Effector memory CD8-positive, alpha-beta T cell (primary cell): ENCODE measurements at places on chromosomes 2 and 18.

GRCh38 chr18:3906116-3906750 is 456.3 kb downstream of the TGIF1 start:
- no peak for DNase-seq

- DNase-seq = no peak
Observed at GRCh38 chr2:50820176-50820575, 211.8 kb downstream of the NRXN1 start.

- DNase-seq = no peak
Observed at GRCh38 chr2:222833410-222833809, 27.4 kb upstream of the ACSL3 start.

DNA sequence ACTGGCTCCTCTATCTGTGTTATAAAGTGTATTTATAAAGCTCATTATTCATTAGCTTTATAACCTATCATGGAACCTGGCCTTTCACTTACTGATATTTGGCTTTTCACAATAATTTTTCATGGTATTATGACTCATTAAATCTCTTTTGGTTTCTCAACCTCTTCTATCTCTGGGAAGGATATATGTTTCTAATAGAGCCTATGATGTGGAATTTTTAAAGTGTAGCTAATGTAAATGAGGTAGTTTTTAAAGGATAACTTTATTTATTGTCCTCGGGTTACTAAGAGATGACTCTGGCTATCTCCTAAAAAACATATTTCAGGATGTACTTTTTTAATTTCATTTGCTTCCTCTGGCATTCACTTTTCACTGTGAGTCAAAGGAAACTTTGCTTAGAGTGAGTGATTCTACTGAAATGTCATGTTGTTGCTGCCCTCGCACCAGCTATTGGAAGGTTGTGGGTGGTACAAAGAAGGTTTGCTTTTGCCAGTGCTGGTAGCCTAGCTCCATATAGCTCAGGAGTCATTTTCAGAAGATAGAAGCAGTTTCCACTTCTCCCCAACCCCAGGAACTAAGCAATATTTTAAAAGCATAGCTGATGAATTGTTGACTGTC is 85.2 kb upstream of the RPE start:
- no peak for DNase-seq

GRCh38 chr2:6353669-6354068 is 512.0 kb downstream of the CMPK2 start:
- DNase-seq = no peak

DNA sequence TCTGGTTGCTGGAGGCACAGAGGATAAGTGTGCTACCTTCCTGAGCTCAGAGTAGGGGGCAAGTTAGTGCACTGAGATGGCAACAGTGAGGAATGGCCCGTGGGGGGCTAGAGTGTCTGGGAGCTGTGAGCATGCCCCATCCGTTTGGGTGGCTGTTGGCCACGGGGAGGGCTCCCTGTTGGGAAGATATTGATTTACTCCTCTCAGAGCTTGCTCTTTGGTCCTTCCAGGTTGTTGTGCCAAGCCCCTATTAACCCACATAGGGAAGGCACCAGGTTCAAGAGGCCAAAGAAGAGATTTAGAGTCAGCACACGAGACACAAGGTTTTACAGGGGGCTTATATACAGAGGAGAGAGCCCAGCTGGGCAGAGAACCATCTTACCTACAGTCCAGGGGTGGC is 318.8 kb downstream of the TSN start:
- DNase-seq = no peak

DNA sequence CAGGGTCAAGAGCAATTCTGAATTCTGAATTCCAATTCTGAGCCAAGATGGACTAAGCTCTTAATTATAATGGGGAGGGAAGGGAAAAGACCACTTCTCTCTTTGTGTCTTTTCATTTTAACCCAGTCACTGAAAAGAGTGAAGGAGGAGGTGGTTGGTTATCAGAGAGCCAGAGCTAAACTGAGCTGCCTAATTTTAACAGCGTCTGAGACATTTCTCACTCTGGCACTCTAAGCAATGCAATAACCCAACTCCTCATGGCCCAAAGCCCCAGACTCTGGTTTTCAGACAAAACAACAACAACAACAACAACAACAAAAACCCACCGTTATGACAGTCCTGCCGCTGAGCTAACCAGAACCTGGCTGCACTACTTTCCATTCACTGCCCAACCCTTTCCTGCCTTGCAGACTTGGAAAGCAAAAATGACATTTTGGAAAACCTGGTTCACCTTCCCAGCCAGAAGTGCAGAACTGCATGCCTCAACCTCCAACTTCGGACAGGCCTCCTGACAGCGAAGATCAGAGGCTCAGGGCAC is 1.0 kb downstream of the CHST10 start:
- DNase-seq = no peak

DNA sequence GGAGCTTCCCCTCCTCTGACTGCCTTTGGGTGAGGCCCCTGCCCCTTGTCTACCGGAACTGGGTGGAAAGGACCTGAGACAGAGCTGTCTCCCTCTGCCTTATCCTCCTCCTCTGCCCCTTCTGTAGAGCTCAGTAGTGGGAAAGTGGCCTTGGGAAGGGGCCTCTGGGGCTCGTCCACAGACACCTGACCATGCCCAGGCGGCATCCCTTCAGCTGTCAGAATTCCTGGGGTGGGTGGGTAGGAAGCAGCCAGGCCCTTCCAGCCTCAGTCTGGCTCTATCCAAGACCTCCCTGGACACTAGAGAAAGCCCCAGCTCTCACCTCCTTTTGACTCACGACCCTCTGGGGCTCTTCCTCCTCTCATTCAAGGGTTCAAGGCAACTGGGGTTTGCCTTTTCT is 35.6 kb downstream of the B3GNT2 start:
- DNase-seq = no peak

DNA sequence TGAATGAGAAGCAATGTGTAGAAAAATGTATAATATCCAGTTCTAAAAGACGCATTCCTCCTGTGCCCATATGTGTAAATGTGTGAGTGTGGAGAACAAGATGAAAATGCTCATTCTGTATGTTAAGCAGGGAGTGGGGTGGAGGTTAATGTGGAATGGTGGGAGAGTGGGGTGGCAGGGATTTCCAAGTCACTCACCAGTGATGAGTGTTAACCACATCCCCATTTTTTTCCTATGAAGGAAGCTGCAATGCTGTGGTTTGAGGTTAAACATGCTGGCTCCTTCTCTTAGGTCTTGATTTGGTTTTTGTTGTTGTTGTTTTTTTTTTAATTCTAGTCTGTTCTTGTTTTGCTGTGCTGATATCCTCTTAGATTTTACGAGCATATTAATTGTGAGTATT is 169.4 kb downstream of the NEDD4L start:
- no peak for DNase-seq

- DNase-seq = no peak
Observed at GRCh38 chr2:30964334-30965005, 157.2 kb upstream of the CAPN13 start.

DNA sequence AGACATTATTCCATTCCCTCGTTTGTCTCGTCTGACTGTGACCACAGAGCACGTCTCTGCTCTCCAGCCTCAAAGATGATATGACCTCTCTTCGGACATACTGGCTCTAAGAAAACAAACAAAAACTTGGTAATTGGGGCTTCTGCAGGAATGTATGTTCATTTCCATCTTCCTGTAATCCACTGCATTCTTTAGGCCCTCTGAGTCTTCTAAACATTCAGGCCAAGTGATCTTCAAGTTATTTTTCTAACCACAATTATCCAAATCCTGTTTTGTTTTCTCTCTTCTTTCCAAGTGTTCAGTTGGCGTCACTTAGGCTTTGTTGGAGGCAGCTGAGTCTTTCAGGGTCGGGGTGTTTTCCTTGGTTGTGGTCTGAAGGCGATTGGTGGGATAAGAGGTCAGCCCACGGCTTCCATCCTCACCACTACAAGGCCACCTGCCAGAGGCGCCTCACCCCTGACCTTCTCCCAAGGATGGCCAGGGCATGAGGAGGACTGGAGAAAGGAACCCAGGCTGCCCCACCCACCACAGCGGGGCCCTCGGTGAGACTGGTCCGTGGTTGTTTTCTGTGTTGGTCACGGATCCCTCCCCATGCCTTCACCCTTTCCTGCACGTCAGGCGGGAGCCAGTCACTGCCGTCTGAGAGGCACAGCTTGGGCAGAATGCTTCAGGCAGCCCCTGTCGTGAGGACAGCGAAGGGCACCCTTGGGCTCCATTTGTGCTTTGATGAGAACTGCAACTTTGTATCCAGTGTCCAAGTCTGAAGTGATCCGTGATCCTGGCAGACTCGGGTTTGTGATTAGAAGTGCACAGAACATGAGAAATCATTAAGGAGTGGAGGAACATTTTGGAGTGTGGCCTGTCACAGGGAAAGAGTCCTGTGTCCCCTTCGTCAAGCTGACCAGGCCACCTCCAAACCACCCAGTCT is 88.6 kb upstream of the FHL2 start:
- no peak for DNase-seq

DNA sequence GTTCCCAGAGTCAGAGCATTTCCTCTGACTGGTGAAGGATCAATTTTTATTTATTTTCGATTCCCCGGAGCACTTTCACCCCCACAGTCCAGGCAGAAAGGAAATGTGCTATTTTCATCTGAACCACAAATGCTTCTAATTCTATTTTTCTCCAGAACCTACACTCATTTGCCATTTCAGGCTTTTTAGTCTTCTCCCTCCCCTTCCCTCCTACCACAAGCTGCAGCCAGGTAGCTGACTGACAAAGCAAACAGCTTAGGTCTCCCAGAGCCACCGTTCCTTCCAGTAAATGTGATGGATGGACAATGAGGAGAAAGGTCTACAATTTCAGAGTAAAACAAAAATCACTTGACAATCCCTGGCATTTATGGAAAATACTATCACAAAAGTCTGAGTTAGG is 76.9 kb downstream of the KLF7 start:
- no peak for DNase-seq

GRCh38 chr2:120667981-120668380 is 67.7 kb upstream of the GLI2 start:
- no peak for DNase-seq

DNA sequence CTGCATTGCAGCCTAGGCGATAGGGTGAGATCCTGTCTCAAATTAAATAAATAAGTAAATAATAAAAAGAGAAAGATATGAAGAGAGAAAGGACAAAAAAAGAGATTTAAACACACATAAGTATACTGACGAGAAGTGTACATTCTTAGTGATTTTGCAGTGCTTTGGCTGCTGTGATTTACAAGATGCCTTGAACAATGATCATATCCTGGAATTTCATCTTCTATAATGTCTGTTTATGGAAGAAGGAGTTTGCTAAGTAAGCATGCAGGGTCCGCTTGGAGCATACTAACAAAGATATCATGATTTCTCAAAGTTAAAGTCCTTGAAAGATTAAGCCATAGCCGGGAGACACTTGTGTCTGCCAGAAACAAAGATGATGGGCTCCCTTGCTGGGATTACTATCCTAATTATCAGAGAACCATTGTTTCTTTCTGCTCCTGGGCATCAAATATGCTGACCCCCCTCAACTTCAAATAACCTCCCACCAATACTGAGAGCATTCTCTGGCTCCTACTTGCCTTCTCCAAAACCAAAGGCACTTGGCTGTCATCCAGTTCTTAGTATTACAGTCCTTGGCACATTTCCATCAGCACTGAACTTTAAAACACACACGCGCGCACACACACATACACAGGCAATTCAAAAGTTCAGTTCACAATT is 47.5 kb upstream of the STAM2 start:
- DNase-seq = no peak

GRCh38 chr2:144835634-144836350 is 315.9 kb upstream of the ZEB2 start:
- DNase-seq = no peak

DNA sequence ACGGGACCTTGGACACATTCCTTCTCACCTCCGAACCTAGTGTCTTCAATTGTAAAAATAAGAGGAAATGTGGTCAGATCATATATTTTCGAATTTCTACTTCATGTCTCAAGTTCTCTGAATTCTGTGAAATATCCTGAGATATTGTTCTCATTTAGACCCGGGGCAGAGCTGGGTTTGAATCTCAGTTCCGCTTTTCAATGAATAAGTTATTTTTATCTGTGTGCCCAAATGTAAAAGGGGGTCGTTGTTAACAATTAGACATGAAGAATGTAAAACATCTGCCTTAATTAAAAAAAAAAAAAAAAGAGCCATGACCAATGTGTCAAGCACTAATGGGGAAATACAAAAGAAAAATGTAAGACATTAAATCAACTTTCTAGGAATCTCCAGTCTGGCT is 48.9 kb upstream of the BCL11A start:
- DNase-seq = no peak

DNA sequence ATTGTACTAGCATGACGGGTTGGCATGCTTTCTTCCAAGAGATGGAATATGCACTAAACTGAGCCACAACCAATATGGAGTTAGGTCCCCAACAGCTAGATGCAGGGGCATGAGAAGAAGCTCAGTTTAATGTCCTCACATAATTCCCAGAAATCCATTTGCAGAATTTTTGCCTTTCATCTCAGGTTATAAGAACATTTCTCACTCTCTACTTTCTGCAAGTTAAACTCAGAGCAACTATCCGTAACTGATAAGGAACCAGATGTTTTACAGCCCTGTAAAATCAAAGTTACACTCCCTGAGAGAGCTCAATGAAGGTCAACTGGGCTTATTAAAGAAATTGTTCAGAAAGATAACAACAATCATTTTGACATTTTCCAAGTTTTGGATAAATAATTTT is 30.7 kb downstream of the COPS8 start:
- DNase-seq = no peak

- no peak for DNase-seq
Observed at GRCh38 chr2:136012315-136012714, 26.9 kb upstream of the DARS1 start.

GRCh38 chr18:49751427-49752094 is 61.8 kb downstream of the ACAA2 start:
- peak; percentile 33 for DNase-seq

GRCh38 chr2:210474776-210475175 is 1.8 kb downstream of the LANCL1 start:
- no peak for DNase-seq

GRCh38 chr18:21451851-21452250 is 148.7 kb downstream of the ESCO1 start:
- DNase-seq = no peak

DNA sequence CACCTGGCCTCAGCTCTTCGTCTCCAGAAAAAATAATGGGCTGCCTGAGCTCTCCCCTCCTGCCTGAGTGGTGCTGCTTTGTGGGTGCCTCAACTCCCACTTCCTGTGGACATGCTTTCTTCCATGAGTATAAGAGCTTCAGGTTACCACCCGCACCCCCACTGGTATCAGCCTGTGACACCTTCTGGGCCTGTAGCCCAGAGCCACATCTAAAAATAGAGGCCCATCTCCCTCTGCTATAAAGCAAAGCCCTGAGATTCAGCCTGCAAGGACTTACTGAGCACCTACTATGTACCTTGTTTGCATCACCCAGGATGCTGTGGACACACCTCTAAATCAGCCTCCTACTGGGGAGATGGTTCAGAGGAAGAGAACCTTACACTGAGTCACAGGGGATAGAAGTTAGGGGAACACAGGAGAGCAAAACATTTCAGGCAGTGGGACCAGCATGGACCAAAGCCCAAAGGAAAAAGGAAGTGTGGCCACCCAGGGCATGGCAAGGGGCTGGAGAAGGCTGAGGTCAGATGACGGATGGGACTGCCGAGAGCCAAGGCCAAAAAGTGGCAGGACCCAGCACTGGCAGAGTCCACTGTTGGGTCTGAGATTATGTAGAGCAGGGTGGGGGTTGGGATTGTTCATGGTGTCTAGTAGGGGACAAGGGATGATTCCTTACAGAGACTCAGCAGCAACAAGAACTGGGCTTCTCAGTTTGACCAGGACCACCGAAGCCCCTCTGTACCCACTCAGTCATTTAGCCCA is 123.7 kb upstream of the PPP1CB start:
- DNase-seq = no peak

GRCh38 chr18:47632970-47633635 is 297.4 kb downstream of the SMAD2 start:
- DNase-seq = no peak

- DNase-seq = no peak
Observed at GRCh38 chr2:85819811-85820510, 66.2 kb downstream of the ATOH8 start.
